Muscle of arm (tissue), 14 donors: ENCODE measurements at places on chromosomes 12 and 14.

- no peak for DNase-seq
These were observed 191.9 kb upstream of the PWP1 start for GRCh38 chr12:107493666-107494065.

DNA sequence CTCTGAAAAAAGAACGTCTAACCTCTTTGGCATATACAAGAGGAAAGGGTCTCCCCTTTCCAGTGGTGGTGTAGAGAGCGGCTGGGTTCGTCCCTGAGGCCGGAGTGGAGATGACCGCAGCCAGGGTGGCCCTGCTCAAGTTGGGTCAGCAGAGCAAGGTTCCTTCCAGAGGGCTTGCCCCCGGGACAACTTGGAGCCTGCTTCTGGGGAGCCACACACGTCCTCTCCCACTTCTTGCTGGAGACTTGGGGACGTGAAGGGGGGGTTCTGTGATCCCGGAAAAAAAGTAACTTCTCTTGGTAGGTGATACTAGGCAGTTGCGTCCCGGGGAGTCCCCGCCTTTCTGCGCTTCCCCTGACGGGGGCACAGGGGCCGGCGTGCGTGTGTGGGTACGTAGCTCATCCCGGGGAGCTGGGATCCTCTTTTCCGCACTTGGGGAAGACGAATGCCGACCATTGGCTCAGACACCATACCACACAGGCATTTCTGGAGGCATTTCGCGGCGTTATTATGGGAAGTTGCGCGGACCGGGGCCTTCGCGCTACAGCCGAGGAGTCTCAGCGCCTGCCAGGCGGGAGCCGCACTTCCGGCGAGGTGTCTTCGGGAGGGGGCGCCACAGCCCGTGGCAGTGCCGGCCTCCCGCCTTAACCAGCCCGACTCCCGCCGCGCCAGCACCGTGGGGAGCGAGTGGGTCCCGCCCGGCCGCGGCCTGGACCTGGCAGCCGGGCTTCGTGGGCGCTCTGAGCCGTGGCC lies 14.8 kb upstream of the PAX9 start:
- DNase-seq: no peak

- DNase-seq: no peak
These were observed 25.4 kb downstream of the SVOP start for GRCh38 chr12:108995370-108995992.

DNA sequence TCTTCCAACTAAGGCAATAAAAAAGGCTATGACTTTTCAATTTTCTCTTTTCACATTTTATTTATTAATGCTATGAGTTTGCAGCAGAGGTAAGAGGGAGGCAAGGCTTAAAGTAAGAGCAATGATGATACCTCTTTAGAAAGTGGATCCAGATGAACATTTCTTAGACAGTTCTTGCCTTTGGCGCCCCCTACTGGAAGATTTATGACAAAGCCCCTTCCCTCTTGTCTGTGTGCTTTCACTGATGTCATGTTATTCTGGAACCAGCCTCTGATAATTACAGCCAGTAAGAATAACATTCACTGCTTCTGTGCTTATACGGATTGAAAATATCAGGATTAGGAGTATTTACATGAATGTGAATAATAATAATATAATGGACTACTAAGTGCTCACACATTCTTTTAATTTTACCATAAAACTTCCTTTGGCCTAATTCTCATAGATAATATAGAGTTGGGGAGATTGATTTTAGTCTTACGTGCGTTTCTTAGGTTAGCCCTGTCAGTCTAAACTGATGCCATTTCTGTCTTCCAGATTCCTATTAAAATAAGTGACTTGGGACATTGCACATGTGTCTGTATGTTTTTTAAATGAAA lies 1929.9 kb upstream of the SEL1L start:
- DNase-seq: peak; percentile 26

- peak; percentile 14 for DNase-seq
These were observed 1003.6 kb downstream of the FSCB start for GRCh38 chr14:43503508-43503907.

DNA sequence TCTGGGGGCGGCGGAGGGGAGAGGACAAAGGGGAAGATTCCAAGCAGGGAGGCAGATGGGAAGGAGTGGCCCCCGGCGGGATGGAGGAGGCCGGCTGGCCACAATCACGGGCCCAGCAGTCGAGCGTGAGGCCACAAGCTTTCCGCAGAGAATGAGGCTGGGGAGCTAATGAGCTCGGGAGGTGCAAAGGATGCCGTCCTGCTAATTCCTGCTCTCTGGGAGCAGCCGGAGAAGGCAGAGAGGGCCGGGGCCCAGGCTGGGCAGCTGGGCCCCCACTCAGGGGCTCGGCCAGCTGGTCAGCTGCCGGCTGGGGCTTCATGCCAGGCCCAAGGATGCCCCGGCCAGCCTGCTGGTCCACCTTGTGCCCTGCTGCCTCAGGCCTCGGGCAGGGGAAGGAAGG lies 98.1 kb upstream of the LHX5 start:
- no peak for DNase-seq

GRCh38 chr14:90536511-90537191 lies 139.8 kb downstream of the CALM1 start:
- DNase-seq: no peak

- DNase-seq: no peak
These were observed 13.8 kb downstream of the MTHFD1 start for GRCh38 chr14:64401949-64402348.

- DNase-seq: no peak
These were observed 307.8 kb downstream of the BCL11B start for GRCh38 chr14:98964171-98964570.

DNA sequence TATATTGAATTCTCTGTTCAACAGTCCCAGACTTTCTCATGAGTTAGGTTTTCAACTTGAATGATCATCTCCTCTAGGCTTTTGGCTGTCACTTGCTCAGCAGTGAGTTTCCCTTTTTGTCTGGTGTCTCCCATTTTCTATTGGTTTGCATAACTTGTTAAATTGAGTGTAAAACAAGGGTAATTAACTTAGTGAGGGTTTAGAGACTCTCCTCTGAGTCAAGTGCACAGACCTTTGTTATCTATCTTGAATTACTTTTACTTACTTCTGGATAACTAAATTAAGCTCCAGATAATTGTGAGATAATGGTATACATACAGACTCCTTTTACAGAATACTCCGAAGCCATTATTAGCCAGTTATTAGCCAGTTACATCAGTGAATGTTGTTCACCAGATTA lies 22.0 kb downstream of the MLXIP start:
- DNase-seq: no peak

DNA sequence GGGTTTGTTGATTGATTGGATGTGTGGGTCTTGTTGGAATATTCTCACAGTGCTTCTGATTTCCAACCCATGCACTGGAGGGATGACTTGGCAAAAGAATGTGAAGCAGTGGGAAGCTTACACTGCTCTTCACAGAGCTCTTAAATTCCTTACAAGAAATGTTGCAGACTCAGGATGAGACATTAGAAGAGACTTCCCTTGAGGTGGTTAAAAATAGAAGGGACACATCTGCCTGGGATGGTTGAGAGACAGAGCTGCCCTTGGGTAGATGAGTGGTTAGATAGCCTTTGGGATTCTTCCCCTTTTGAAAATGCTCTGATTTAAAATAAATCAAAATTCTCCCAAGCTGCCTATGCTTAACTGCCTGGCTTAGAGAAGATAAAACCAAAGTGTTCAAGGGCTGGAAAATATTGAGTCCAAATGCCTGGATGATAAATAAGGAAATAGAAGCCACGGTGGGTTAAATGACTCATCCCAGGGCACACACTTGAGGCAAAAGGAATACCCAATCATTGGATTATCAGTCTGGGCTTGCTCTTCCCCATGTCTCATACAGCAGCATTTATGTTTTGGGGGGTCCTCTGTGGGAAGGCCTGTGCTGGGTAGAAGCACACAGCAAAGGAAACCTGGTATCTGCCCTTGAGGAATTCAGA lies 264.3 kb downstream of the AKAP6 start:
- no peak for DNase-seq

- no peak for DNase-seq
These were observed 171.2 kb downstream of the CALM1 start for GRCh38 chr14:90567991-90568390.

DNA sequence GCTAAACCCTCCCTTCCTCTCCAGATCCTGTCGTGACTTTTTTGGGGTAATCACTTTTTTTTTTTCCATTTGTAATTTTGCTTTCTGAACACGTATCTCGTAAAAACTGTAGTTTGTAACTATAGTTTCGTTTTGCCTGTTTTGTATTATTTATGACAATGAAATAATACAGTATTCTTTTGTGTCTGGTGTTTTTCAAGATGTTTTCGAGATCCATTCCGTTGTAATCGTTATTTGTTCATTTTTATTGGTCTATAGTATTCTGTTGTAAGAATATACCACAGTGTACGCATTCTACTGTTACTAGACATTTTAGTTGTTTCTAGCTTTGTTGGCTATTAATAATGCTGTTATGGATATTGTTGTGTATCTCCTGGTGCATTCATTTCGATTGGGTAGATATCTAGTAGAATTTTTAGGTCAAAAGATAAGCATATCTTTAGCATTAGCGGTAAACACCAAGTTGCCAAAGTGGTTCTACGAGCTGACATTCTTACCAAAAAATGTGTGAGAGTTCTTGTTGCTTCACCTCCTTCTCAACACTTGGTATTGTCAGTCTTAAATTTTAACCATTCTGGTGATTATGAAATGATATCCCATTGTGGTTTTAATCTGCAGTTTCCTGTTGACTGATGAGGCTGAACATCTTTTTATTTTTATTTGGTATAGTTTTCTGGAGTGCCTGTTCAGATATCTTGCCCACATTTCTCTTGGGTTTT lies 92.3 kb upstream of the EVL start:
- no peak for DNase-seq

GRCh38 chr14:21796916-21797315 lies 123.3 kb upstream of the OR4E1 start:
- DNase-seq: no peak

GRCh38 chr12:50056639-50056976 lies 788 bp upstream of the ASIC1 start:
- DNase-seq: no peak

GRCh38 chr12:65462484-65462883 lies 184.0 kb downstream of the MSRB3 start:
- no peak for DNase-seq

DNA sequence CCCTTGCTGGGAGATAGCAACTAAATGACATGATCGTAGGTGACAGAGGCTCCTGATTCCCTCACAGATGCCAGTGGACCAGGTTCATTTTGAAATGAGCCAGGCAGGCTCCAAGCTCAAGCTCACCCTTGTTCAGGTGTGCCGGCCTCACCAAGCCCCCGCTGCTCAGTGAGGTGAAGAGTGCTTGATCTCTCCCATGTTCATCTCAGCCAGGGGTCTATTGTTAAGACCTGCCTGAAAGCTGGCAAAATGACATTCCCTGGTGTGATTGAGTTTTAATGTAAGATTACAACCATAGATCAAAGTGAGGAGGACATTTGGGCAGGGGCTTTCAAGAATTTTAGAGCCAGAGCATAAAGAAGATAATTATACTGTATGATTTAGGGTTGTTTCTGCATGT lies 497.9 kb downstream of the EGLN3 start:
- DNase-seq: no peak

- no peak for DNase-seq
These were observed 64.2 kb downstream of the LGR5 start for GRCh38 chr12:71503579-71504391.

DNA sequence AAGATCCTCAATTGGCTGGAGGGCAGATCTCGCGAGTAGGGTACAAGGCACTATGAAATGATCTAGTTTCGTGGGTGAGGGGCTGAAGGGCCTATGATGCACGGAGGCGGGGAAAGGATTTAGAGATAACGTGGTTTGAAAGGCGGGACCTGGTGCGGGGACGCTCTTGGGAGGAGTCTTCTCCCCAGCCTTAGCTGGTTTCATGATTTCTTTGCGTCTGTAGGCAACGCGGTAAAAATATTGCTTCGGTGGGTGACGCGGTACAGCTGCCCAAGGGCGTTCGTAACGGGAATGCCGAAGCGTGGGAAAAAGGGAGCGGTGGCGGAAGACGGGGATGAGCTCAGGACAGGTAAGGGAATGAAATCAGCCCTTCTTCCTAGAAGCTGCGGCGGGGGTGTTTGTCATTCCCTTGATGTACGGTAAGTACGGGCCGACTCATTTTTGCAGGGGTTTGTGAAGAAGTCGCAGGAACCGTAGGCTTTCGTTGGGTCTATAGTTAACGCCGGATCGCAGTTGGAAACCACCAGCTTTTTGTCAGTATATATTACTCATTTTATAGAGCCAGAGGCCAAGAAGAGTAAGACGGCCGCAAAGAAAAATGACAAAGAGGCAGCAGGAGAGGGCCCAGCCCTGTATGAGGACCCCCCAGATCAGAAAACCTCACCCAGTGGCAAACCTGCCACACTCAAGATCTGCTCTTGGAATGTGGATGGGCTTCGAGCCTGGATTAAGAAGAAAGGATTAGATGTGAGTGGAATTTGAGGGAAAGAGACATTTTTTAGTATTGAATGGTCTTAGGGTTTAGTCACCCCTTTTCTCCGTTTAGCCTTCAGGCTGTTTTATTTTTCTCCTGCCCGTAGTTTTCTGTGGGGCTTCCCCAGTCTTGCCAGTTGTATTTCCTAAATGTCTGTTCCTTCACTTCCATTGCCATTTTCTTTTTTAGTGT lies 602 bp downstream of the APEX1 start:
- no peak for DNase-seq

DNA sequence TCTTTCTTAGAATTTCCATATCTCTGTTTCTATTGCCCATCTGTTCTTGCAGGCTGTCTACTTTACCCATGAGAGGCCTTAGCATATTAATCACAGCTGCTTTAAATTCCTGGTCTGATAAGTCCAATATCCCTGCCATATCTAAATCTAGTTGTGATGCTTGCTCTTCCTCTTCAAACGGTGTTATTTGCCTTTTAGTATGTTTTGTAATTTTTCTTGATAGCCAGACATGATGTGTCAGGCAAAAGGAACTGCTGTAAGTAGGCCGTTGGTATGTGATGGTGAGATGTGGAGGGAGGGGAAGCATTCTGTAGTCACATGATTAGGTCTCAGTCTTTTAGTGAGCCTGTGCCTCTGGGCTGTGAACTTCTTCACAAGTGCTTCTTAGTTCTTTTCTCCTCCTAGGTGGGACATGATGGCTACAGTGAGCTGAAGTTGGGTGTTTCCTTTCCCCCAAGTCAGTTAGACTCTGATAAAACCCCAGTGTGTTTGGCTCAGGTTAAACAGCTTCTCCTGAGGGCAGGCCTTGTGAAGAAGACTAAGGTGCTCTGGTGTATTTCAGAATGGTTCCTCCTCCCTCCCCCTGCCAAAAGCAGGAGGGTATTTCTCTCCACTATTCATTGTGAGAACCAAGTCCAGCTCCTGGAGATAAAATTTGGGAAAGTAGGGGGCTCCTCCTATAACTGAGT lies 195.9 kb upstream of the PARP11 start:
- no peak for DNase-seq

GRCh38 chr12:86196465-86196864 lies 59.7 kb downstream of the MGAT4C start:
- DNase-seq: no peak

DNA sequence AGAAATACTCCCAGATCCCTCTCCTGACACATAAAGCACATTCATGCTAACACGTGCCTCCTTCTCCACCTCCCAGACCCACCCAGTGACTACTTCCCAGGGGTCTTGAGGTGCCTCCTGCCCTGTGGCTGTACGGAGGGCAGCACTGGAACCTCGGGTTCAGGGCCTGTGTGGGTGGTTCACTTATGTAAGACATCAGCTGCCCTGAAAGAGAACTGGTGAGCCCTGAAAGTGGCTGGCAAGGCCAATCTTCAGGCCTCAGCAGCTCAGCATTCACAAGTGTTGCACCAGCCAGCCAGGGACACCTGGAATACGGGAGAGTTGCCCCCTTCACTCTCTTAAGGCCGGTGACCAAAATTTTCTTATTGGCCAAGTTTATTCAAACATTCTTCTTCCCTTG lies 38.9 kb upstream of the NTF3 start:
- no peak for DNase-seq
